ENCODE measurements at places on chromosomes 5 and 9.

GRCh38 chr5:110049816-110050215, 360.1 kb downstream of the MAN2A1 start:
- DNase-seq: no peak

DNA sequence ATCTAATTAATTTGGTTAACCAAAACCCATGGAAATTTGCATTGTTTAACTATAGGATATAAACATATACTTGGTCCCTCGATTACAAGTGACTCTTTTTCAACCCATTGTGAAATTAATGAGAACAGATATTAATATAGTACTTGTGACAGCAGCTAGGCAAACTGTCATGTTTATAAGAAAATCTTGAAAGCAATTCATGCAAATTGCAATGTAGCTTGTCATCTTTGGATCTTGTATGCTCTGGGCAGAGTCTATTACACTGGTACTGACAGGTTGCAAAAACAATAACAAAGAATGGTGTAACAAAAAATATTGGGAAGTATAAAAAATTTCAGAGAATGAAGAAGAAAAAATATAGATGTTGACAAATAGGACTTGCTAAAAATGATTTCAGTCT, 941.0 kb downstream of the DNAH5 start:
- no peak for DNase-seq

DNA sequence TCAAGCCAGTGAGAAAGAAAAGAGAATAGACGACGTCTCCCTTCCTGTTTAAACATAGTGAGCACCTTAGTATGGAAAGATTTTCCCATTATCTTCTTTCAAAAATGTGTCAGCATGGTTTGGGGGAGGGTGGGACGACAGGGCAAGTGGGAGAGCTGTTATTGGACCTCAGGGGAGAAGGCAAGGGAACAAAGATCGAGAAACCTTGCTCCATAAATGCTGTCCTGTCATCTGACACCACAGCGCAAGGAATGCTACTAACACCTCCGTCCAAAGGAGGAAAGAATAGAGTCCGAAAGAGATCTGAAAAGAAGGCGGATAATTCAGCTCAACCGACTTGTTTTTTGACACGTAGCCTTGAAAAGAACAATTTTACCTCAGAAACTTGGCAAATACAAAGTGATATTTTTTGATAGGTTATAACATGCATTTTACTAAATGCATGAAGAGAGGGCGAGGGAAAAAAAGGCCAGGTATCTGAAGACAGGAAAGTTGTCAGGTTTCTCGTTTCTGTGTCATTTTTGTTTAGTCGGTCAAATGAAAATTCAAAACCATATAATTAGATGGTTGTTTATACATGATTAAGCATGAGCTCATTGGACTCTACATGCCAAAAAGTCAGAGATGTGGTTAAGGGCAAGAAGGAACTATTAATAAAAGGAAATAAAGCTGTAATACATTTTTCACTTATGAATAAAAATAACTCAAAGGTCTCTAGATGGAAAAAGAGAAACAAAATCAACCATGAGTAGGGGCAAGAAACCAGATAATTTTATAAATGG, 155.7 kb downstream of the GLIS3 start:
- peak; percentile 78 for DNase-seq

GRCh38 chr5:134176511-134177368, at the start of gene SKP1:
TSS of gene SKP1 (minus strand) at chr5:134176950. CDS start at chr5:134174022, 2,928 bp downstream.
- peak; percentile 81 for DNase-seq

GRCh38 chr9:69432623-69433022, 107.6 kb downstream of the ENTREP1 start:
- no peak for DNase-seq

GRCh38 chr9:130995086-130996011, 13.6 kb upstream of the LAMC3 start:
- peak; percentile 81 for DNase-seq

DNA sequence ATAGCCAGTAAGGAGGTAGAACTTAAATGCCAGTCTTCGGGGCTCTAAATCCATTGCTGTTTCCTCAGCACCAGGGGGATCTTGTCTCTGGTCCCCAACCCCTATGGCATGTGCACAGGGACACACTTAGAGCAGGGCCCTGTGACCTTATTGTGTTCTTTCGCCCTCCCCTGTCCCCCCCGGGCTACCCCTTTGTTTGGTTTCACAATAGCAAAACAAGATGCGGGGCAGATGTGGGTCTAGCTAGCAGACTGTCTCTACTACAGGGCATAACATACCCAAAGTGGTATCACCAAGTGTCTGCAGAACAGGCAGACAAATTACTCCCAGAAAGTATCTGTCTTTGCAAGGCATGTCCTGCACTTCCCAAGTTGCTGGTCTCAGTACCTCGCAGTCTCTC, 2.1 kb downstream of the FBLL1 start:
- DNase-seq: no peak

GRCh38 chr5:110956913-110957813, 114.3 kb upstream of the TSLP start:
- DNase-seq: no peak

DNA sequence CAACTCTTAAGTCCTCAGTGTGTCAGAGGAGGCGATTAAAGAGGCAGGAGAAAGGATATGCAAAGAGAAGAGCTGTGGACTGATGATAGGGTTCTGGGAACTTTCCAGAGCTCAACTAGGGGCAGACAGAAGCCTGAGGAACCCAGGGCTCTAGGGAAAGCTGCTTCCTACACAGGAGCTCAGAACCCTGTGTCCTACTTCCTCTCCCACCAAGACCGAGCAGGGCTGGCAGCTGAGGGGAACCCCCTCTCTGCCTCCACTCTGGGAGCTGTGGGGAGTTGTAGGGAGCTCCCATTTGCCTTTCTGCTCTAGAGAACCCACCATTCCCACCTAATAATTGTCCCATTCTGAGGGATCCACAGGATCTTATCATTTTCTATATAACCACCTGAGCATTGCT, 674.3 kb downstream of the ACTL7B start:
- DNase-seq: no peak

- DNase-seq: no peak
These were observed 159.2 kb downstream of the SMARCA2 start for GRCh38 chr9:2174306-2174705.

GRCh38 chr5:89994266-89994665, 415.3 kb downstream of the CETN3 start:
- DNase-seq: peak; percentile 28

DNA sequence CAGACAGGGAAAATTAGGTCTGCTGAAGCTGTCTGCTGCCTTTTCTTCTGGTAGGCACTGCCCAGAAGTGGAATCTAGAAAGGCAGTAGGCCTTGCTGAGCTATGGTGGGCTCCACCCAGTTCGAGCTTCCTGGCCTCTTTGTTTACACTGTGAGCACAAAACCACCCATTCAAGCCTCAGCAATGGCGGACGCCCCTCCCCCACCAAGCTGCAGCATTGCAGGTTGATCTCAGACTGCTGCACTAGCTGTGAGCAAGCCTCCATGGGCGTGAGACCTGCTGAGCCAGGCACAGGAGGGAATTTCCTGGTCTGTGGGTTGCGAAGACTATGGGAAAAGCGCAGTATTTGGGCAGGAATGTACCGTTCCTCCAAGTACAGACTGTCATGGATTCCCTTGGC, 18.5 kb downstream of the AGTPBP1 start:
- no peak for DNase-seq

DNA sequence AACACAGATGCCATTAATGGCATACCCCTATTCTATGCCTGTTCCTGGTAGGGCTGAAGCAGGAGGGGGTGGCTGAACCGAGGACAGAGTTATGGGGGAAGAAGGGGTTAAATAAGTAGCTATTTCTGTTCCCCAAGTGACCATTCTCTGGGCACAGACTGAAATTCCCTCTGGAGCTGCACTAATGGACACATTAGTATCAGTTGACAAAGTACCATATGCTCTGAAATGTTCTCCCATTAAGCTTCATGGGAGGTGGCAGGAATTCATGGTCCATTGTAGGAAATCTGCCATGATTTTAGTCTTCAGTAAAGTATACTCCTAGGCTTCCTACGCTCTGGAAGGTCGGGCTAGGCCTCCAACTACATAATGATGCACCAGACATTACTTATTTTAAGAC, 10.5 kb upstream of the FRMPD1 start:
- no peak for DNase-seq

DNA sequence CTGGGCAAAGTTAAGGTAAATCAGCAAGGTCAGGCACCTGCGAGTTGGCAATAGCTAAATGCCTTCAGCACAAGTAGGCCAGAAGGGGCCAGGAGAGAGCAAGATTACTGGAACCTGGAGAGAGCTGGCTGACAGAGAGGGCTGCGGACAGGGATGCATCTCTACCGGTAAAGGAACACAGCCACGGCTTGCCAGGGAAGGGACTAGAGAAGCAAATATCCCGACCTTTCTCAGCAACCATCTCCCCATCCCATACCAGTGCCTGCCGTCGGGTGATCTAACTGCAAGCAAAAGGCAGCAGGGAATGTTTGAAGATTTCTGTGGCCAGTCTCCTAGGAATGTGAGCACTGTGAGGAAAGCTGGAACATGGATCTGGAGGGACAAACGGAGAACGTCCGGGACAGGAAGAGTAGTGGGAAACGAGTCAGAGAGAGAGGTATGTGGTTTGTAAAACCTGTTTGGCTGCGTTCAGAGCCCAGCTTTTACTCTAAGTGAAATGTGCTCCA, 15.9 kb upstream of the ABLIM3 start:
- peak; percentile 37 for DNase-seq

GRCh38 chr5:180154821-180155364, 54.1 kb downstream of the RASGEF1C start:
- no peak for DNase-seq

- DNase-seq: no peak
These were observed 57.0 kb upstream of the BOD1 start for GRCh38 chr5:173673295-173674101.

DNA sequence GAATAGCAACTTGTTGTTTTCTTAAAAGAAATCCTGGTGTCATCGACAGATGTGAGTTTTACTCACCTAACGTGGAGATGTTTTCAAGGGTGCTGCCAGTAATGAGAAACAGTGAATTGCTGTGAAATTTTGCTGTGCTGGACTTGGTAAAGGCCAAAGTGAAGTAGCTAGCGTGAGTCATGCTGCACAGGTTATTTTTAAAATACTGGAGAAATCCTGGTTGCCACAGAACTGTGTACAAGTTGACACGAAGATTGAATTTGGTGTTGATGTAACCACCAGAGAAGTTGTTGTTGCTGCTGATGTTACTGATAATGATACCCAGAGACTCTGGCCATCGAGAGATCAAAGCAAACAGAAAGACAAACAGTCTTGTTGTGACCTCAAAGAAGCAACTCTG, 187.9 kb upstream of the NFIL3 start:
- no peak for DNase-seq

- no peak for DNase-seq
These were observed 64.9 kb downstream of the AOPEP start for GRCh38 chr9:94791435-94791834.

- DNase-seq: no peak
These were observed 80.2 kb downstream of the DOCK2 start for GRCh38 chr5:169717288-169717687.

DNA sequence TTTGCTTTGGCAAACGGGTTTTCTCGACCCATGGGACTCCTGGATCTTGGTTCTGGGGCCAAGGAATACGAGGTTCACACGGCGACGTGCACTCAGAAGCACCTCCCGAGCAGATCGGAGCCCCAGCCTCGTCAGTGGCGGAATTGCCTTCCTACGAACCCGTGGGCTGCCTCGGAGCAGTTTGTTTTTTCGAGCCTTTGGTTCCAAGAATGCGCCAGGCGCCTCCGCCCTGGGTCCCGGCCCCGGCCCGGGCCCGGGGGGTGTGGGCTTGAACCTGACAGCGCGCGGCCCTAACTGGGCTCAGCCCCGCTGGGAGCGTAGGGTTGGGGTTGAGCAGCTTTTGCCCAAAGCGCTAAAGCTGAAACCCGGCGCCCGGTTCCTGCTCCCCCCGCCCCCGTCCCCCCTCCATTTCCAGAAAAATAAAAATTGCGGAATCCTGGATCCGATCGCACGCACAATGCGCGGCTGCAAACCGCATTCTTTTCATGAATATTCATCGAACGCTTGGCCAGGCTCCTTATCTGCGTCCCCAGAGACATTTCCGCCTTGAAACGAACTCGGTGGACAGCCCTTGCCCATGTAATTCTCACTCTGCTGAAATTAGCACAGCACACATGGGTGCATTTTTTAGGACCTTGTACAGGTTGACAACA, 1.0 kb downstream of the BASP1 start:
- DNase-seq: peak; percentile 87

- DNase-seq: peak; percentile 97
These were observed 135.1 kb downstream of the PAPPA start for GRCh38 chr9:116288658-116289057.

GRCh38 chr5:69209602-69210001, 20.2 kb downstream of the CENPH start:
- DNase-seq: peak; percentile 60

- peak; percentile 89 for DNase-seq
These were observed 4.0 kb upstream of the ZSWIM6 start for GRCh38 chr5:61327760-61328753.

- no peak for DNase-seq
These were observed 16.5 kb upstream of the SPDL1 start for GRCh38 chr5:169567079-169567478.

DNA sequence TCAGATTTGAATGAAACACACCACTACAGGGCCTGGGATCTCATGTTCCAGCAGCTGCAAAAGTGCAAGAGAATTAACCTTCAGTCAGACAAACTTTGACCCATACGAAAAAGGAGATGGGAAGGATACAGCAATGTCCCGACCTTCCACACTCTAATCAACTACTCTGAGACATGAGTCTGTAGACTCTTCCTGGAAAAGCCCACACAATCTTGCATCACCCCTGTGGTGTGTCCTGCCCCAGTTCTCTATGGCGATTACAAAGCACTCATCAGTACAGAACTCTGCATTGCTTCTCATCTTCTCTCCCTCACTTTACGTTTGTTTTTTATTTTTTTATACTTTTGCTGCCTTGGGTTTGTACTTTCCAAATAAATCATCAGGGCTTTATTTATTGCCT, 241.0 kb upstream of the KIF2A start:
- no peak for DNase-seq

GRCh38 chr5:177392765-177393164, 7.7 kb downstream of the PFN3 start:
- DNase-seq: no peak

- DNase-seq: no peak
These were observed 88.0 kb downstream of the PDZD2 start for GRCh38 chr5:31726952-31727351.

GRCh38 chr5:179323026-179323870, 22.0 kb downstream of the ADAMTS2 start:
- DNase-seq: no peak

- DNase-seq: no peak
These were observed 10.3 kb upstream of the IL3 start for GRCh38 chr5:132050136-132050535.

DNA sequence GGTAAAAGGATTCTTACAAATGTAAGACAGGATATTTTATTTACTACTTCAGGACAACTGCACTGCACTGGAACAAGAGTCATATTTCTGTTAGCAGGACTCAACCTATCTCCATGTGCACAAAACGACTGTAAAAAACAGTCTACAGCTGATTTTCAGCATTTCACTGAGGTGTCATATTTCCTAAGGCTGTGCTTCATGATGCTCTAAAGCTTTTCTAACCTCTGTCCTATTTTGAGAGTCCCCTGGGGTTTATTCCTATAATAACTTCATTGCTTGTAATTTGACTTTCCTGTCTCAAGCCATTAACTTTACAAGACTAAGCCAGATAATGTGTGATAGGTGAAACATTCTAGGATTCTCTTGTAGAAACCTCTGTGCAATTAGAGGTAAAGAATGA, 472.3 kb downstream of the HINT1 start:
- peak; percentile 48 for DNase-seq

- no peak for DNase-seq
These were observed 7.5 kb downstream of the SURF4 start for GRCh38 chr9:133368249-133368881.
